Stimulated activated naive CD8-positive, alpha-beta T cell treated with anti-CD3 and anti-CD28 coated beads, Interleukin-15, amount 100 ng/mL, for 72 hours (primary cell): ENCODE measurements at places on chromosomes 6 and 20.

DNA sequence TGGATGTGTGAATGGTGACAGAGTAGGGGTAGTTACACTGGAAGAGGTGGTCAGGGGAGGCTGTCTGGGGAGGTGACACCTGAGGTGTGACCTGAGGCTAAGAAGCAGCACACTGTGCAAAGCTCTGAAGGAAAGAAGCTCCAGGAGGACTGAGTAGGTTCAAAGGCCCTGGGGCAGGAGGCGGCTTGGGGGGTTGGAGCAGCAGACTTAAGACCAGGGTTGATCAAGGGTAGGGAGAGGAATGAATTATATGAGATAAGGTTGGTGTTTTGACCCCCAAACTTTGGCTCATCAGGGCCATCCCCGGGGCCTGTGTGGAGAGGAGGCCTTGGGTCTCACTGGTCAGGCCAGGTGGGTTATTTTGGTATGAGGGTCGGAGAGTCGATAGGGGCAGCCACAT lies 166.1 kb downstream of the GRM4 start:
- DNase-seq, result peak; percentile 2

- no peak for DNase-seq
These were observed 491.4 kb upstream of the POU3F2 start for GRCh38 chr6:98343004-98343403.

GRCh38 chr20:31871618-31871954 lies 1.2 kb downstream of the TTLL9 start:
- no peak for DNase-seq

- DNase-seq, result no peak
These were observed 18.6 kb upstream of the POLR1H start for GRCh38 chr6:30042476-30042875.

GRCh38 chr6:44682987-44683779 lies 295.7 kb downstream of the CDC5L start:
- no peak for DNase-seq

DNA sequence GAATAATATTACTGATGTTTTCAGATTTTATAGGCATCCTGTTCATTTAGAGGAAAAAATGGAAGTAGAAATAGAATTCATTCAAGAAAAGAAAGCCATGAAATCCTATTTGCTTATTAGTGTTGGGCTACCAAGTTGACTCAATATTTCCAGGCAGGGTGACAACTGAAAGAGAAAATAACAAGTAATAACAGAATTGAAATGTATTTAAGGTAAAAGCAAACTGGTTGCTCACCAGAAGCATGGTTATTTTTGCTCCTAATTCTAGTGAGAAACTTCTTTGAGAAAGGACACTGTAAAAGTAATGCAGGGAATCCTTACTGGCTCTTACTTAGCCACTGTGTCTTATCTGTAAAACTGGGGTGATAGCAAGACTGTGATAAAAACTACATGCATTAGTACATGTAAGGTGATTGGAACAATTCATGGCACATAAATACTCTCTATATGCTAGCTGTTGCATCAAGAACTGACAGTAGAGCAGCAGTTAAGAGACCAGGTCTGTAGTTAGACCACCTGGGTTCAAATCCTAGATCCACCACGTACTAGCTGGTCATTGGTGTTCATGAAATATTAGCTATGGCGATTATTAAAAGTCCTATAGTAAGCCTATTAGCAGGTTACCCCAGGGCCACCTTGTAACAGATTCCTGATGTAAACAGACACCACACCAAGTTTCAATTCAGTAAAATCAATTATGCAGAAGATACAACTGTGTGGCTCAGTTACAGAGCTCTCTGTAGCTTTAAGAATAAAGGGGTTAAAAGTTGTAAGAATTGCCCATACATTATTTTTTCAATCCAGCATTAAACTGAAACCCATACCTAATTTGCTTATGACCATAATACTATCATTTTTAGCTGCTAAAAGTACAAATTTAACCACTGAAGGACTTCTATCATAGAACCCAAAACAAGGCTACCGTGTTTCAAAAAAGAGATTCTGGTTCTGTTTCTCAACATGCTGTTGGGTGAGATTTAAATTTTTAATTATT lies 159.2 kb upstream of the COL21A1 start:
- no peak for DNase-seq

- DNase-seq, result no peak
These were observed 3.5 kb downstream of the PAX1 start for GRCh38 chr20:21708738-21709534.

DNA sequence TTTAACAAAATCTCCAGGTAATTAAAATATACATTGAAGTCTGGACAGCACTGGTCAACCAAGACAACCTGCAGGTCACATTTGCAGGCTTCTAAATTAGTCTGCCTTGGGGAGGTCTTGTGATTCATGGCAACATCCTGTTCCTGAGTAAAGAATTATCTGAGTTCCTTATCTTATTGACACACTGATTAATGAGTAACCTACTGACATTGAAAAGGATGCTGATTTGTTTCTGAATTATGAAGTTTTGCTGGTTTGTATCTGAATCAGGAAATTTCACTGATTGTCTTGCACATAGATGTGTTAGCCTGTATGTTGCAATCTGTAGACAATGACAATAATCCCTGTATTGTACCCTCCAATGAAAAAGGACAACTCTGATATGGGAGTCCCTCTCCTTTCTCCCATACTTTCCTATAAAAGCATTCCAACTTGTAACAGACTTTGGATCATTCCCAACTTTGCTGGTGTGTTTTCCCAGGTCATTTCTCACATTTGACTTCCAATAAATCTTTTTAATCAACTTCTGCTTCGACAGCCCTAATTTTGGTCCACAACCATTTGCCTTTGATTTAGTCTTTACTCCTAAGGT lies 80.0 kb downstream of the LAMP5 start:
- no peak for DNase-seq

DNA sequence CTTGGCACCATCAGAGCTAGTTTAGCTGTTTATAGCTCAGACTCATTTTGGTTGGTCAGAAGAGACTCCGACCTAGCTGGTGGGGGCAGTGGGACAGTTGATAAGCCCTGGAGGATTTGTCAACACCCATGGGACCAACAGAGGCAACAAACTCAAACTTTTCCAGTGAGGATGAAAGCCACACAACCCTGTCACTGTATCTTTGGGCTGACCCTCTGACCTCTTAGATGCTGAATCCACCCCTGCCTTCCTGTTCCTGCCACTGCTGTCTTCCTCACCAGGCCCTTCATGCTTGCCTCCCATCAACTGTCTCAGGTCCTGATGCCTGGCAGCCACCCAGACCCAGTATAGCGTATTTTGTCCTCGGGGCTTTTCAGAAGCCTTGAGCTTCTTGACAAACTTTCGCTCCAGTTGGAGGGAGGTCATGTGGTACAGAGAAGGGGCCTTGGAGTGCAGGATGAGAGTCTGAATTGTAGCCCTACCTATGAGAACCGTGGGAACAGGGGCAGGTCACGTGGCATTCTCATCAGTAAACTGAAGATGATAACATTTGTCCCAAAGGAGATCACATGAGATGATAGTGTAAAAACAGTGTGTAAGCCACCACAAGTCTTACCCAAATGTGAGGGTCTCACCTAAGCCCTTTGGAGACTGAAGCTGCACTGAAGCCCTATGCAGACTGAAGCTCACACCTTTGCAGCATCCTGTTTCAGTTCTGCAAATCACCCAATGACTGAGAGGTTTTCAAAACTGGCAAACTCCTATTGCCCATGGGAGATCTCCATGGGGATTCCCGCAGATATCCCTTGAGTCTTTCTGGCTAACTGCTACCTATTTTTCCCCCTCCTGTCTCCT lies 72.0 kb upstream of the F13A1 start:
- DNase-seq, result no peak

- DNase-seq, result no peak
These were observed 75.1 kb upstream of the MC3R start for GRCh38 chr20:56173438-56173837.

- DNase-seq, result no peak
These were observed 38.3 kb downstream of the FAM120B start for GRCh38 chr6:170344631-170345576.

DNA sequence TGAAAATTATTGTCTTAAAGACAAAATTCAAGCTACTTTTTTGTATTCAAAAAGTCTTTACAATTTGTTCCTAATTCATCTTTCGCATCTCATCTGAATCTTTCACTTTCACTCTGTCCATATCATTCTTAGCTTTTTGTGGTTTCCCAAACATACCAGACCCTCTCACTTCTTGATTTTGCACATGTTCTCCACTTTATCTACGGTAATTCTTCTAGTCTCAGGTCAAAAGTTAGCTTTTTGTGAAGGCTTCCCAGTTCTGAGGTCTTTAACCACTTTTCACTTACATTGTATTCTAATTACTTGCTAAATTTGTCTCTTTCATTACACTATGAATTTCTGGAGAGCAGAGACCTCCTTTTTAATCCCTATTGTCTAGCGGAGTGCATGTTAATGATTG lies 34.6 kb upstream of the EPHA7 start:
- DNase-seq, result no peak

- DNase-seq, result no peak
These were observed 31.5 kb upstream of the RHAG start for GRCh38 chr6:49668083-49668511.

- no peak for DNase-seq
These were observed 312.3 kb upstream of the SUPT3H start for GRCh38 chr6:45689926-45690615.

- DNase-seq, result no peak
These were observed 275.3 kb downstream of the TBC1D7 start for GRCh38 chr6:13053006-13053461.

DNA sequence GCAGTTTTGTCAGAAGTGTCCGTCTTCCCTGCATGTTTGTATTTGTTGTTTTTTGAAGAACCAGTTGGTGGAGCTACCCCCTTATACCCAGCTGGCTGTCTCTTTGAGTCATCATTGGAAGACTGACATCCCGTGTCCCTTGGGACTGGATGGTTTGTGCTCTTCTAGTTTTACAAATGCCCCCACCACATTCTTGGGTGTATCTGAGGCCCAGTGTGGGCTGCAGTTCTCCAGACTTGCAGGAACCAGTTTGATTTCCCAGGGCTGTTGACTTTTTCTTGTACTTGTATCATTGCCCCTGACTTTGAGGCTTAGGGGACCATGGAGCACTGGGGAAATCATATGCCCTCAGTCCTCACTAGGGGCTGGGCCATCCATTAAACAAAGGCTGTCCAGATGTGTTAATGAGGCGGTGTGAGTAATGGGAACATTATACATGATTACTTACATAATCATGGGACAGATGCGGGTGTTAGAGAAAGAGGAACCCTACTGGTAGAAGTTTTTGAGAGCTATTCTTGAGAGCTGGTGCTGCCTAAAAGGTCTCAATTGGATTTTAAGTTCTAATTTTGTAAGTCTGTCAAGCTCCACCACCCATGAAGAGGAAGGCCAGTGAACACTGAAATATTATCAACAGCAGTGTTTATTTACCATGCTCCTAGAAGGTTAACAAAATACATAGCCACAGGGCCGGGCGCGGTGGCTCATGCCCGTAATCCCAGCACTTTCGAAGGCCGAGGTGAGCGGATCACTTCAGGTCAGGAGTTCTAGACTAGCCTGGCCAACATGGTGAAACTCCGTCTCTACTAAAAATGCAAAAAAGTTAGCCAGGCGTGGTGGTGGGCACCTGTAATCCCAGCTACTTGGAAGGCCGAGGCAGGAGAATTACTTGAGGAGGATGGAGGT lies 8.5 kb downstream of the JARID2 start:
- no peak for DNase-seq

GRCh38 chr6:168583821-168584220 lies 142.8 kb downstream of the SMOC2 start:
- DNase-seq, result no peak

- DNase-seq, result no peak
These were observed 7.0 kb upstream of the DSTN start for GRCh38 chr20:17562804-17563305.

GRCh38 chr6:84663866-84664265 lies 100.5 kb downstream of the TBX18 start:
- no peak for DNase-seq

DNA sequence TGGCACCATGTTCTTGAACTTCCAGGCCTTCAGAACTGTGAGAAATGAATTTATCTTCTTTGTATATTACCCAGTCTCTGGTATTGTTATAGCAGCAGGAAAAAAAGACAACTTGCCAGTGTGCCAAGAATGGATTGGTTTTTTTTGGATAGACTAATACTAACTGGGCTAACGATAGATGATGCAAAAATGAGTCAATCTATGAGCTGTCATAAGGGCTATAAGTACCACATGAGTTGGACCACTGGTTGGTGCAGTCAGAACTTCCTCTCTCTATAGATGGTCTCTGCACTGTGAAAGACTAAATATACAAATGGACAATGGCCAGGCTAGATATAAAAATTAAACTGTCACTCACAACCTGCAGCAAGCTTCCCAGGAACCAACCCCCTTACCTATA lies 87.6 kb upstream of the COL21A1 start:
- no peak for DNase-seq

- no peak for DNase-seq
These were observed 116.4 kb upstream of the KCNQ5 start for GRCh38 chr6:72505446-72505845.

GRCh38 chr6:85252552-85252951 lies 197.3 kb upstream of the NT5E start:
- DNase-seq, result no peak

DNA sequence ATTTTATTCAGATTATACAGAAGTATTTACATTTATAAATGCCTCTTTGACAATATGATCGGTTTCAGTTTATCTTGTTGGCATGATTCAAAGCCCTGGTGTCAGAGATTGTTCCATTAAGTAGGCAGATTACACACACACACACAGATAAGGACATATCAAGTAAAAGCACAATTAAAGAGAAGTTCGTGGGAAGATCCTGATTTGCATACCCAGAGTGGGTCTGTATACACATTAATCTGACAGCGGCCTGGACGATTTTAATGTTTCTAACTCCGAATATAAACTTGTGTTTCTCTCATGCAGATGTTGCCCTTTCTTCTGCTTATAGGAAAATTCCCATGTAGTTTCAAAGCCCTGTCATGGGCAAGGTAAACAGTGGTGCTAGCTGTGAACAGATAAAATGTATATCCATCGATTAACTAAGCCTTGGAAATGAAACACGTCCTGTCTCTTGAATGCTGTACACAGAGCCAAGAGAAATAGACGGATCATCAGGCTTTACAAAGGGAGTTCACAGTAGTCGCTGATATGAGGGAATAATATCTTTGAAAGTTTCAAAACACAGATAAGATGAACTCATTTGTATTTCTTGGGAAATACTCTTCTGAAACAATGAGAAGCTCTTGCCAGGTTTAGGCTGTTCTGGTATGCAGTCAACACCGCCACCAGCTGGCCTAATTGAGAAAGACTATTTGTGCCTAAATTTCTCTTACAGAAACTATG lies 108.2 kb upstream of the GMDS start:
- peak; percentile 48 for DNase-seq

DNA sequence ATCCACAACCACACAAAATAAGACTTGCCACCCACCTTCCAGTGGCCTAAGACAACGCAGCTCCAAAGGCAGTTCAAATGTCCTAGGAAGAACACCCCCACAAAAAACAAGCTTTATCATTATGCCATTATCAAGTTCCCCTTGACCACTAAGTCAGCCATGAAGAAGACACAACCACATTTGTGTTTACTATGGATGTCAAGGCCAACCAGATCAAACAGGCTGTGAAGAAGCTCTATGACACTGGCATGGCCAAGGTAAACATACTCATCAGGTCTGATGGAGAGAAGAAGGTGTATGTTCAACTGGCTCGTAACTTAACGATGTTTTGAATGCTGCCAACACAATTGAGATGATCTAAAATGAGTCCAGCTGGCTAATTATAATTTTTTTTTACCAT lies 26.1 kb downstream of the SEC63 start:
- DNase-seq, result no peak
